ENCODE measurements at places on chromosomes 12 and 14. TPM values are rescaled to one million over a fixed set of nuclear protein-coding genes. Genes with fewer than 3 reads are reported as not detected.

DNA sequence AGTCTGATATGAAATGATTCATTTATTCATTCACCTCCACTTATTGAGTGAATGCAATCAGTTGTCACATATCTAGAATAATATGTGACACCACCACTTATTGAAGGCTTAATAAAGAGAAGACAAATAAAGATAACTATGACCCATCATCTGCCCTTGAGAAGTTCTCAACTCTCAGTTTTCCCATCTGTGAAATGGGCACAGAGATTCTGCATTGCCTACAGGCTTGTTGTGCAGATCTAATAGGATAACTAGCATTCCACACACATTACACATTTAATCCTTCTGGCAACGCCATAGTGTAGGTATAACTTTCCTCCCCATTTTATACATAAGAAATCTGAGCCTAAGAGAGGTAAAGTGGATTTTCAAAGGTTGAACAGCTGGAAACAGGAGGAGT is 84.2 kb upstream of the FICD start:
- DNase-seq: no peak

- no peak for DNase-seq
Measured at GRCh38 chr14:100677554-100678468, 48.9 kb upstream of the DLK1 start.

DNA sequence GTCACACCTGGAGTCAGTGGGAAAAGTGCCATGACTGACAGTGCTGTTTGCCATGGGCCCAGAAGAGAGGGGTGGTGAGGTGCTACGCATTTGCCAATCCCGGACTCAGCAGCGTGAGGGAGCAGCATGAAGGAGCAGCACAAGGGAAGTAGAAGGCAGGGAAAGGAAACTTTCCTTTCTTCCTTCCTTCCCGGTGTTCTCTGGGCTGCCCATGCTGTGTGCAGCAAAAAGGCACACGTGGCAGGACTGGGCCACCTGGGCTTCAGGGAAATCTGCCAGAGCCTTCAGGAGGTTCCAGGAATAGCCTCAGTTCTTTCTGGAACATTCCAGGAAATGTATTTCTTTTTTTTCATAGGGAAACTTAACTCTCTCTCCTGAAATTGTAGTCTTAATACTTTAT is 23.0 kb downstream of the TRIM9 start:
- DNase-seq: no peak

Gene PRB3
- 1.6 TPM for total RNA-seq
